Fibroblast of lung (primary cell): ENCODE measurements at places on chromosomes 4 and X. TPM values are rescaled to one million over a fixed set of nuclear protein-coding genes. Genes with fewer than 3 reads are reported as not detected.
A peak's percentile ranks its signal among the peaks of the same experiment; 100 is the strongest.

Gene NXF3
- 0.54 TPM in 1 of 2 replicates, not detected in the other for polyA plus RNA-seq

Gene CPE
- 20.2 and 45.1 TPM in 2 replicates for polyA plus RNA-seq

DNA sequence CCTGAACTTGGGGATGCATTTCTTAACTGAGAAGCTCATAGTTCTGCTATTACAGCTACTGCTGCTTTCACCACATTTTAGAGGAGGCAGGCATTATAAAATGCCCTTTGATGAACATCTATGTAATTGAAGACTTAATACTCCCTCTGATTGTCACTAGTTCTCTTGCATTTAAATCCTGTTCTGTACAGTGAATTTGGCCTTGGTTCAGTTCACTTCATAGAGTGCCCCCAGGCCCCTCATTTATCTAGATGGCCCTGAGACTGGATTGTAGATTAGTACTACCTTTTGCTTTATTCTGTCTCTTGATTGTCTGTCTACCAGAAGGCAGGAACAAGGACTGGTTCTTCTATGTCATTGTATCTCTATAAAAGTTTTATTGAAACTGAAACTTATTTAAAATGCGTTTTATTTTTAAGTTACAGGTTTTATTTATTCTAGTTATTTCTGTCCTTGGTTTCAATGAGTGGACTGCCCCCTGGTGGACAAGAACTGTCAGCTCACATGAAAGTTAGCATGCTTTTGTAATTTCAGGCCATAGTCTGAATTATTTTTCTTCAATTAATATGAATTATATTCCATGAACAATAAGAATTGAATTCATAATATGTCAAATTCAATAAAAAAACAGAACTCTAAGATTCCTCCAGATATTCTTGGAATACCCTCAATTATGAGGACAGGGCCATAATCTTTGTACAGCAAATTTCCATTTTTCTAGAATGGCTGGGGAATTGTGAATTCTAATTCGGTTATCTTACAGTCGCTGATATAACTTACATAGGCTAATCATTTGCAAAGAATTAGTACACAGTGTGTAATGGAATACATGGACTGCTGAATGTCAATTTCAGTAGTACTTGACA, 47.2 kb upstream of the TMEM33 start:
- peak; percentile 21 for DNase-seq

- DNase-seq, result no peak
Observed at GRCh38 chr4:67456577-67457196, 88.6 kb downstream of the CENPC start.

Gene PARM1
- 0.20 and 0.30 TPM in 2 replicates for polyA plus RNA-seq

GRCh38 chrX:80388206-80388605, 32.0 kb upstream of the TENT5D start:
- DNase-seq, result no peak

DNA sequence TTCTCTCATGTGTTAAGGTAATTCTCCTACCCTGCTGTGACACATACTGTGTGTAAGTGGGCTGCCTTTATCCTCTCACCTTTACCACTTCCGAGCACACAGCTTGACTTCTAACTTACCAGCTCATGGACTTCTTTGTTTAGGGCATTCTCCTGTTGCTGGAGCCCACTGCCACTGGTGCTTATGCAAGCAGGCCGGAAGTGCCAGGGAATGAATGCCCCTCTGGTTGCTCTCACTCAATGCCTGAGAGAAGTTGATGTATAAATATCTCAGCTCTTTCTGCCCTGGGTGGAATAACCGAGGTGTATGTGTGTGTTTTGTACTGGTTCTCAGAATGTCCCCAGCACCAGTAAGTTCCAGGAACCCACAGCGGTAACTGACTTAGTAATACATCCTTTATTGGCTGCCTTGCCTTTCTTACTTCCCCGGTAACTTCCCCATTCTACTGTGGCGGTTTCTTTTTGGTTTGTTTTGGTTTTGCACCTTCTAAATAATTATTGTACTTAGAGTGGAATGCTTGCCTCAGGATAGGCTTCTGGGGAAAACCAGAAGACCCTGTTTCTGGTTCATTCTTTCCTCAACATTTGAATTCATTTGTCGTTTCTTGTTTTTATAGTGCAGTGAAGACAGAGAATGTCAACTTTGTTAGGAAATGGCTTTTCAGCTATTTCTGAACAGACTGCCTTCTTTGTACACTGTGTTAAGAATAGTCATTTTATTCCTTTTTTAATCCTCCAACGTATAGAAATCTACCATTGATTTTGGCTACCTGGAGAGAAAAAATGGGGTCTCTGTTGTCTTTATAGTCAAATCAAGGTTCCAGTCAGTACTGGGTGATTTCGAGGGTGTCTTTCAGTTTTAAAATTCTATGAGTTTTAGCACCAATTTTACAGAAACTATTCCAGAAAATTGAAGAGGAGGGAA, 45.4 kb downstream of the CXorf58 start:
- DNase-seq, result no peak

Gene NIPAL1
- polyA plus RNA-seq, result 0.14 and 0.45 TPM in 2 replicates

- DNase-seq, result no peak
Observed at GRCh38 chr4:48945981-48946380, 39.4 kb upstream of the OCIAD2 start.

Gene DKK2
- polyA plus RNA-seq, result 0.48 and 4.0 TPM in 2 replicates

DNA sequence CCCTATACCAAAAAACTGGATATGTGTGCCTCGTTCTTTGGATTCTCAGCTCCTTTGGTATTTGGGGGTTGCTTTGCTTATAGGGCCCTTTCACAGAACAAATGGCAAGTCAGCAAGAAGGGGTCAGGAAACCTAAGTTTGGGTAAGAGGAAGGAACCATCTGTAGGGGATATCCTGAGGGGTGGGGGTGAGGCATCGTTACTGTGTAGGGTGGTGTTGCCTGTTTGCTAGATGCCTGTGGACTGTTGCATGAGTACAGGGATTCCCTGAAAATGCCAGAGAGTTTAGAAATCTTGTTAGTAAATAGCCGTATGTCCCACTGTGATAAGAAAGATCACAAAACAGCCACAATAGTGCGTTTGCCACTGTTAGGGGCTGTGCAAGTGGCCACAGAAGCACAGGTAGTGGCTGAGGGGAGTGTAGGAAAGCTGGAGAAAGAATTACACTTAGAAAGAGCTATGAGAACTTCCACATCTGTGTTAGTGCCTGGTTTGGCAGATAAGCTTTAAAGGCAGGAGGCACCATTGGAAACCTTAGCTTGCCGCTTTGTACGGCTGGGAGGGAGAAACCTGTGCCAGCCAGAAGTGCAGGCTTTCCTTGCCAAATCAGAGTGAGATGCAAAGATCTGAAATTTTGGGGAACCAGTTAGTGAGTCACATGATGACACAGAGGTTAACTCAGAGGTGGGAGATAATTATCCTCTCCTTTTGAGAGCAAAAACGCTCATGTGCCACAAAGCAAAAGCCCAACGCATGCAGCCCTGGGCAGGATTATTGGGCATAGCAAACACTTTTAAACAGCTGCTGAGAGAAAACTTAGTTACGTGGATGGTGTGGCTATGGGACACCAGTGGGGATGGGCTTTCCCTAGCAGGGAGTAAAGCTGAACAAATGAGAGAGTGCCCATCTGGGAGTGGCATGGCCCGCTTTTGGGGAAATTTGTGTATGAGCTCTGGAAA, 343.7 kb downstream of the ARAP2 start:
- DNase-seq, result no peak

DNA sequence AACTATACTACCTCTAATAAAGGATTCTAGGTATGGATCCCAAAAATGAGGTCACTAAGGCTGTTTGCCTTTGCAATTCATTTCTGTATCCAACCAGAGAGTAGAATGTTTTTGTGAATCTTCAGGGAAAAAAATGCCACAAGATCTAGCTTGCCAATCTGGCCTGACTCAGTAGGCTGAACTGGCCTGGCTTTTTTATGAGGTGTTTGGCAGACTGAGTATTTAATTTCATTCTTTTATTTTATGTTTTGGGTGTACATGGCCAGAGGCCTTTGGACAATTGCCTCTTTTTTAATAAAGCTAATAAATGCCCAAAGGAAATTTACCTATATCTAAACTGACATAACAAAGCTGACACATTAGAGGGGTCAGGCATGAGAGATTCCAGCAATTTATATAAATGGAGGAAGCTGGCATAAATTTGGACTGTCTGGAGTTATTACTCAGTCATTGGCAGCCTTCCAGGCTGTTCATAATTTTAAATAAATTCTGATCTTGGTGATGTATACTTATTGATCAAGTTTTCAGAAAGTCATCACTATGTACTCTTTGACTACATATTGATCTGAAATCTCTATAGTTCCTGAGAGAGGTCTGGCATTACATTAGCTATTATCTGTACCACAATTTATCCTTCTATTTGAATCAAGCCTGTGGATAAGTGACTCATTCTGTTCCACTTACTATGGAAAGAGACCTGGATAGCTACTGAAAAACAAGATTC, 376.4 kb upstream of the NOCT start:
- DNase-seq, result peak; percentile 65

DNA sequence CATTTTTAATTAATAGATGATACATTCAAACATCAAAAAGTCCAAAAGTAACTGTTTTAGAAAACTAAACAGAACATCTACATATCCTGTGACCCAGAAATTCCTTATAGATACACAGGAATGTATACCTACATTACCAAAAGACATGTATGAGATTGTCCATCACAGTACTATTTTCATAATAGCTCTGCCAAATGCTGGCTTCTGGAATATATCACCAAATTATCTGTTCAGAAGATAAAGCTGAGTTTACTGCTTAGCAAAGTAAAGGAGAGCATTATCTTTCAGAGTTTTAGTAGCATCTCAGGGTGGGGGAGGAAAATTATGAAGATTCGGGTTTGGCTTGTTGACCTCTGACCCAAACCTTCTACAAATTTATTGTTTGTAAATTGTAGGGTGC, 368.9 kb upstream of the SLC7A11 start:
- DNase-seq, result no peak

Gene BTC
- 0.33 and 0.41 TPM in 2 replicates for polyA plus RNA-seq

Gene TBC1D14
- 26.9 and 27.7 TPM in 2 replicates for polyA plus RNA-seq

DNA sequence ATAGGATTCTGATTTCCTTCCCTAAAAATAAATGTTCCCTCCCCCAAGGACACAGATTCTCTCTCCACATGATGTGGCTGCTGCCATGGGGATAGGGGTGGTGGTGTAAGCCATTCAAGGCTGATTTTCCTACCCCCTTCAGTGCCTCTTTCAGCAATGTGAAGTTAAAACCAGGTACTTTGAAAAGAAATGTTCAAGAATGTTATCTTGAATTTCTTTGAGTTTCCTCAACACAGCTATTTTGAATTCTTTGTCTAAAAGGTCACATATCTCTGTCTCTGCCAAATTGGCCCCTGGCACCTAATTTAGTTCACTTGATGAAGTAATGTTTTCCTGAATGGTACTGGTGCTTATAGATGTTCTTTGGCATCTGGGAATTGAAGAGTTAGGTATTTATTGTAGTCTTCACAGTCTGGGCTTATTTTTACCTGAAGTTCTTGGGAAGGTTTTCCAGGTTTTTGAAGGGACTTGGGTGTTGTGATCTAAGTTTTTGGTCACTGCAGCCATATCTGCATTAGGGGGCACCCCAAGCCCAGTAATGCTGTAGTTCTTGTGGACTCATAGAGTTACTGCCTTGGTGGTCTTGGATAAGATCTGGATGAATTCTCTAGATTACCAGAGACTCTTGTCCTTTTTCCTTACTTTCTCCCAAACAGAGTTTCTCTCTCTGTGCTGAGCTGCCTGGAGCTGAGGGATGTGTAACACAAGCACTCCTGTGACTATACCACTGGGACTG, 7.6 kb upstream of the DIPK2B start:
- peak; percentile 6 for DNase-seq

DNA sequence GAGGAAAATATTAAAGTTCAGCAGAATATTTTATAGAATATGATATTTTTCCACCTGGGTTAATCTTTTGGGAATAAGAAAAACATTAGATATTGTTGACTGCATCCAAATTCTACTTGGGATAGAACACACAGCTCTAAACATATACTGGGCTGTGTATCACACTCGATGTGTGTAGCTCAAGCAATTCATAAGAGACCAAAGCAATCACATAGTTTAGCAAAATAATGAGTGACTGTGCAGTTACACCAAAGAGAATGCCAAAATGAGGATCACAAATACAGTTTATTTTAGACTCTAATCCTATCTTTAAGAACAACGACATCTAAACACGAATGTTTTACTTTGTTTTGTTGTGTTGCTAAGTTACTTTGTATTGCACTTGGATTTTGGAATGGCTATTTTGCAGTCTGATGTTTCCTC, 101.2 kb downstream of the CBR4 start:
- peak; percentile 37 for DNase-seq

GRCh38 chrX:53050841-53051240, 2.3 kb downstream of the GPR173 start:
- peak; percentile 1 for DNase-seq

DNA sequence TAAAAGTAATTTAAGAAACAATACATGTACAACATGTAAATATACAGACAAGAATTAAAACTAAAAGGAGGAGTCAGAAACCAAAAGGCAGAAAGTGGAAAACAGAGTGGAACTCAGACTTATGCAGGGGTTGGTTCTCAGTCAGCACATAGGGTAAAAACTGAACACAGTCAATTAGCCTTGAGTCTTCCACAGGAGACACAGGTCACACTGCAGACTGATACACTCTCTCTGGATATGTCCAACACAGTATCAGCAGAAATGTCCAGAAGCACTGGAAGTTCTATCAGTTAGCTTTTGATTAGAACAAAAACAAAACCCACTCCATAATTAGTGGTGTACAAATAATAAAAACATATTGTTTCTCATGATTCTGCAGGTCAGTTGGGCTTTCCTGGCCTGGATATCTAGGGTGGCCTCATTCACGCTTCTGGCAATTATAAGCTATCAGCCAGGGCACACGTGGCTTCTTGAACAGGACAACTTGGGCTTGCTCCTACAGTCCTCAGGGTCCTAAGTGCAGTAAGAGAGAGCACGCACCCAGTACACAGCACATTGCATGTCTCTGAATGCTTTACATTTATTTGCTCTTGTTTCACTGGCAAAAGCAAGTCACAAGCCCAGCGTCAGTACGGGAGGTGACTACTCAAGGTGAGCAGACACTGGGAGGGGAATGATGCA, 21.6 kb downstream of the TEC start:
- DNase-seq, result no peak

DNA sequence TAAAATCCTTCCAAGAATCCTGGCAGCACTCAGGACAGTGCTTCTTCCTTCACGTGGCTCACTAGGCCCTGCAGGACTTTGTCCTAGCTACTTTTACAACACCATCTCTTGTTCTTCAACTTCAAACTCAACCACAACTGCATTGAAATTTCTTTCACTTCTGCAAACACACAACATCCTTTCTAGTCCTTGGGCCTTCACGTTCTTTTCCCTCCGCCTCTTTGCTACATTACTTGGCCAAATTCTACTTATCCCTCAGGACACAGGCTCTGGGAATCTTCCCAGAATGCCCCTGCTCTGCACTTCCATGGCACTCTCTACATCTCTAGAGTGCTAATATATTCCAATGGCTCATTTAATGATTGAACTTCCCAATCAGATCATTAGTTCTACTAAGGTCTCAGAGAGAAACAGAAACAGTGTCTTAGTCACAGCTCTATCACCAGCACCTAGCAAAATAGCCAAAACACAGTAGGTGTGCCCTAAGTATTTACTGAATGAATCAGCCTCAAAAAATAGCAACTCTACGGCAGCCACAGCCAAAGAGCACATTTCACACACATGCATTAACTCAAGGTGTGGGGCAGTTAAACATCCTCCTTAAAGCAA, 73.3 kb downstream of the MANBA start:
- no peak for DNase-seq

Gene PAGE2
- not detected in 2 replicates for polyA plus RNA-seq
